NCI-H524 treated with DMSO at 0.1 percent for 48 hours (cell line): ENCODE measurements at places on chromosomes 1 and 21.

GRCh38 chr1:27727126-27727525 lies 1.4 kb downstream of the FAM76A start:
- no peak for DNase-seq

- DNase-seq, result no peak
Observed at GRCh38 chr1:183414365-183414764, 3.8 kb downstream of the NMNAT2 start.

- DNase-seq, result no peak
Observed at GRCh38 chr1:160159846-160160245, 8.4 kb downstream of the ATP1A4 start.

GRCh38 chr1:25608488-25609178 lies 8.0 kb upstream of the MAN1C1 start:
- peak; percentile 74 for DNase-seq

DNA sequence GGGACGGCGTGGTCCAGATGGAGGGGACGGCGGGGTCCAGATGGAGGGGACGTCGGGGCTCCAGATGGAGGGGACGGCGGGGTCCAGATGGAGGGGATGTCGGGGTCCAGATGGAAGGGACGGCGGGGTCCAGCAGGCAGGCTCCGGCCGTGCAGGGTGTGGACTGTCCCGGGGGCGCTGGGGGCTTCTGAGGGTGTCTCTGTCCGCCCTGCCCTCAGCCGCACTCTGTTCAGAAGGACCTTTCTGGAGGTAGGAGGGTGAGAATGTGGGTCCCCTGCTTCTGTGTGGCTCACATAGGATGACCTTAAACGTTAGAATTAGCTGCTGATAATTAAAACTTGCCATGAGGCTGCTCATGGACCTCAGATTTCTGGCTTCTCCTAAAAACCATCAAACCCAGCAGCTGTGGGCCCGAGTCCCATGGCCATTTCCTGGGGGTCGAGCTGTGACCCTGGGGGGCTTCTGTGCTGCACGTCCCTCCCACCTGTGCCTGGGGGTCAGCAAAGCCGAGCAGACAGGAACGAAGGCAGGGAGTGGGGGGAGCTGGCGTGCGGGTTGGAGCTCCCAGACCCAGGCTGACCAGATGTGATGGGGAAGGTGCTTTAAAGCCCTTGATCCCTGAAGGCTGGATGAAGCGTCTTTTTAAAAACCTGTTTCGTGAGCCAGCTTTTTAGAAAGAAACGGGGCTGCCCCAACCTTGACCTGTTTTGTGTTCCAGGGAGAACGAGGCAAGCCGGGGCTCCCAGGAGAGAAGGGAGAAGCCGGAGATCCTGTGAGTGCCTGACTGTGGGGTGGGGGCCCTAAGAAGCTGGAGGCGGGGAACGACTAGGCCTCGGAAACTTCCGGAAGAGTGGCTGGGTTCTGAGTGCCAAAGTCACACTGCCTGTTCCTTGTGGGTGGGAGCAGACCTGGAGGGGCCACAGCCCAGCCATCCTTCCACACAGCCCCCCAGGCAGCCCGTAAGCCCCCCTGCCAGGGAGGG lies 7.1 kb downstream of the COL6A1 start:
- no peak for DNase-seq

GRCh38 chr1:243428617-243429342 lies 172.9 kb downstream of the SDCCAG8 start:
- DNase-seq, result no peak

GRCh38 chr1:230067419-230067870 lies 407 bp downstream of the GALNT2 start:
- DNase-seq, result no peak

DNA sequence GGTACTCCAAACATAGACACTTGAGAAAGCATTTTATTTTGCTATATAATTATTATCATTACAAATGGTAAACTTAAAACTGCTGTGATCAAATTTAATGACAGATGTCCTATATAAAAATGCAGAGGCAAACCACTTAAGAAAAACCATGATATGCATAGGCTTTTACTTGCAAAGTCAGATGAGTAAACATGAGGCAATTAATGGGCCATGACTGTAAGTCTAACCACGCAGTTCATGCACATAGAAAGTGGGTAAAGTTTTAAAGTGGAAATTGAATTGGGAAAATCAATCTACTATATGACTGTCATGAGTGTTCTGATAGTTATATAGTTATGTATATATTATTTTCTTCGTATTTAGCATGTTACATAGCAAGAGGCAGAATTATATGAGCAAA lies 219.2 kb downstream of the PTPRC start:
- DNase-seq, result no peak

DNA sequence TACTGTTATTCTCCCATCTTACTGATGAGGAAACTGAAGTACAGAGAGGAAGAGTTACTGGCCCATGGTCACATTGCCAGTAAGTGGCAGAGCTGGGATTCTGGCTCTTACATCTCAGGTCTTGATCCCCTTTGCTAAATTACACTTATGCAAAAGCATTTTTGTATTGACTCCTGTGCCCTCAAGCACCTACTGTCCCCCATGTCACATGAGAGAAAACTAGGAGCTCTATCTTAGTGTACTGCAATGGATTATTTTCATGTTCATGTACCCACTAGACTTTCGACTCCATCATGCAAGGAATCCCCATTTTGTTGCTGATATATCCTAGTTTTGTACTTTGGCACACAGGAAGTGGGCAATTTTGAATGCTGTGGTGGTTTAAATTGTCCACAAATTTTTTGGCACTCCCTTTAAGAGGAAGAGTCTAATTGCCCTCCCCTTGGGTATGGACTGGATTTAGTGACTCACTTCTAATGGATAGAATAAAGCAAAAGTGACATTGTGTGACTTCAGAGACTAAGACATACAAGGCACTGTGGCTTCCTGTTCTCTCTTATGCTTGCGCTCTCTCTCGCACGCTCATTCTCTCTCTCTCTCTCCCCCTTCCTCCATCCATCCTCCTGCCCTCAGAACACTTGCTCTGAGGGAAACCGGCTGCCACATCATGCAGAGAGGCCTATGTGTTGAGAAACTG lies 43.5 kb upstream of the JAK1 start:
- DNase-seq, result no peak

DNA sequence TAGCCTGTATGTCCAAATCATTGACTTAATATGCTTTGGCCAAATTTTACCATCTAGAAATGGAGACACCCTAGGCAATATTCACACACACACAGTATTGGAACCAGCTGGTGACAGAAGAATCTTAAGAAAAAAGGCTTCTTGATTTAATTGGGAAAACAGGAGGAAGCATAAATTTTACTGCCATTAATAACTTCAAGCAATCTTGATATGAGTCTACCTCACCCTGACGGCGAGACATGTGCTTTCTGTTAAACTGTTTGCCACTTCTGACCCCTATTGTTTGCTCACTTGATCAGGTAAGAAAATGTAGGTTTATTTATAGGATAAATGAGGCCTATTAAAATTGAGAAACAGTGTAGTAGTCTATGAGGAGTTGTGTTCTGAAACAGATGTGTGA lies 73.2 kb downstream of the KIFAP3 start:
- no peak for DNase-seq
